ENCODE measurements at places on chromosomes 2 and 18.
A peak's percentile ranks its signal among the peaks of the same experiment; 100 is the strongest.

DNA sequence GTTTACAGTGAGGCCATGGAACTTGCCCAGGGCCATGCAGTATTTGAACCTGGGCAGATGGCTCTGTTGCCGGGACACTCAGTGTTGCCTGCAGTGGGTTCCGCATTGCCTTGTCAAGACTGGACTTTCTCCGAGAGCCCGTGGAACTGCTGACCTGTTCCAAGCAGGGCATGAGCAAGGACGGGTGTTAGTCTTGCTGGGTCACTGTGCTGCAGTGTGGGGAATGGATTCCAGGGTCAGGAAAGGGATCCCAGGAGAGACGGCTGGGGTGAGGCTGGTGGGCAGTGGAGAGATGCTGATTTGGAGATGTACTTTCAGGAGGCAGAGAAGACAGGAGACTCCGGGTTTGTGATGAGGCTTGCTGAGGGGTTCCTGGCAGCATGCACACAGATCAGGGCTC lies 348.7 kb upstream of the HS6ST1 start:
- DNase-seq: no peak

DNA sequence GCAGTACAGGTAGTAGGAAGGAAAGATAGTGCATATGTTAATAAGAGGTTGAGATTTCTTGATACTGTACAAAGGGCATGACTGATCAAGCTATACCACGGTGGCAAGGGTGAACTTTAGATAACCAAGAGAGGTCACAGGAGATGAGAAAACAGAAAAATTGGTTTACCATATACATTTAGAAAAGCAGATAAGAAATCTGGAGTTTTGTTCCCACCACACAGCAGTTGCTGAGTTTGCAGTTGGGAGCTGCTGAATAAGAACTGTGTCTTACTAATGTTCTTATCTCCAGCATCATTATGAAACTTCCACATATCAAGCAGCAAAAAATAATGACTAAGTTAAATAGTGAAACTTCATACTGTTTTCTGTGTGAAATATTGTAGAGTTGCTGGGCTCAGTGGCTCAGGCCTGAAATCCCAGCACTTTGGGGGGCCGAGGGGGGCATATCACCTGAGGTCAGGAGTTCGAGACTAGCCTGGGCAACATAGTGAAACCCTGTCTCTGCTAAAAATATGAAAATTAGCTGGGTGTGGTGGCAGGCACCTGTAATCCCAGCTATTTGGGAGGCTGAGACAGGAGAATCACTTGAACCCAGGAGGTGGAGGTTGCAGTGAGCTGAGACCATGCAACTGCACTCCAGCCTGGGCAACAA lies 12.0 kb upstream of the IMPACT start:
- no peak for DNase-seq

DNA sequence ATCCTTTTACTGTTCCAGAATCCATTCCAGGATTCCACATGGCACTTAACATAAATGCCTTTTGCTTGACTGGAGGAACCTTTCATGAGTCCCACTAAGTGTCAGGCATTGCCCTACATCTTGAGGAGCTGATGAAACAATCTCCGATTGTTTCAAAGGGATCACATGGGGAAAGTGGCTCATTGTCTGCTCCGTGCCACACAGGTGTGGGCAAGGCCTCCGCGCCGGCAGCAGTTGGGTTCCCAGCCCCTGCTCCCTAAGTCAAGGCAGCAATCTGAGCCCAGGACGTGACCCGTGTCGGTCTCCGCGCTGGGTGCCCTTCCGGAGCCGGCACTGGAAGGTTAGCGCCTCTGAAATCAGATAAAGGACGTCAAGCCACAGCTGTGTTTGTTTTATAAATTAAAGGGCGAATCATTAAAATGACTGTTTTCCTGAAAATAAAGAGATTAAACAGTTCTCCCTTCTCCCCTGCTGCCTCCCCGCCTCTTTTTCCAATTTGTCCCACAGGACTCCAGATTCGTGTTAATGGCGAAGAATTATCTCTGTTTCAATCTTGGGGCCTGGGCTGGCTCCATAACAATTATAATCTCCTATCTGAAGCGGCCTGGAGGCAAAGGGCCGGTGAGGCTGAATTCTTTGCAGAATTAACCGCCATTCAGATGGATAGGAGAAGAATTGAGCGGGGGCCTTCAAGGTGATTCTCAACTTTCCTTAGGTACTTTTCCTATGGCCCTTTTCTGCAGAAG lies 84.3 kb upstream of the FZD7 start:
- DNase-seq: no peak

DNA sequence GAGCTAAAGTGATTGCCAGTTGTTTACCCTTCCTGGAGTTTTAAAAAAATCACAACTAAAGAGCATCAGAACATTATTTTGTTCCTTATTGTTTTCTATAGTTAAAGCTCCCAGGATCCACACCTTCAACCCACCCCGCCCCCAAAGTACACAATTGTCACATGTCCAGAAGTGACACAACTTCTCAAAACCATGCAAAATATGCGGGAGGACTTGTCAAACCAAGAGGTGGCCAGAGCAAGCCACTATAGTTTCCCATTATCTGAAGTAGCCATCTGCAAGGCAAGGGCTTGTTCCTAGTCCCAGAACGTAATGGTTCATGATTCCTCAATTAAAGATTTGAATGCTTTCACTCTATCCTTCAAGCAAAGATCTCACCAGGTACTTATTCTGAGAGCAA lies 9.9 kb upstream of the INO80C start:
- no peak for DNase-seq

DNA sequence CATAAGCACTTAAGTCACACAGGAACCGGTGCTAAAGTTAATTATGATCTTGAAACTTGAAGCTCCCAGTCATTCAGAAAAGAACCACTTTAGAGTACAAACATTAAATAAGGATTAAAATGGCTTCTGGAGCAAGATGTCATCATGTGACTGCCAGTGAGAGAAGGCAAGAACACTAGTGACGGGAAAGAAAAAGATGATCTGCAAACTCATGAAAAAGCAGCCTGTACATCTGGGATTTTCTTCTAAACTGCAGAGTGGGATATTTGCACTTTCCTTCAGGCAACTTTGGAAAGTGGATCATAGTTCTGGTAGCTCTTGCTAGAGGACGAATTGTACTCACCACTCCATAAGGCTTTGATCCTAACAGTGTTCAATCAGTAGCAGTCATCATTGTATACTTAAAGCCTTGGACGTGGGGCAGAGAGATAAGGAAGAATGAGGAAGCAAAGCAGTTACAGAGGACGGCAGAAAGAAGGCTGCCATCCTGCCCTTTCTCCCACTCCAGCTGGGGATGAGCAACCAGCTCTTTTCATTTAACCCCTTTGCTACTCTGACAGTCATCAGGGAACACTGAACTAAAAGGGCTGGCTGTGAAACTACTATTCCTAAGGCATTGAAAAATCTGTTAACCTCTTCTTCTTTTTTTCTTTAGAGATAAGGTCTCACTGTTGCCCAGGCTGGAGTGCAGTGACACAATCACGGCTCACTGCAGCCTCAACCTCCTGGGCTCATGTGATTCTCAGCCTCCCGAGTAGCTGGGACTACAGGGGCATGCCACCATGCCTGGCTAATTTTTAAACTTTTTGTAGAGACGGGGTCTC lies 18.1 kb downstream of the ABHD3 start:
- DNase-seq: no peak

DNA sequence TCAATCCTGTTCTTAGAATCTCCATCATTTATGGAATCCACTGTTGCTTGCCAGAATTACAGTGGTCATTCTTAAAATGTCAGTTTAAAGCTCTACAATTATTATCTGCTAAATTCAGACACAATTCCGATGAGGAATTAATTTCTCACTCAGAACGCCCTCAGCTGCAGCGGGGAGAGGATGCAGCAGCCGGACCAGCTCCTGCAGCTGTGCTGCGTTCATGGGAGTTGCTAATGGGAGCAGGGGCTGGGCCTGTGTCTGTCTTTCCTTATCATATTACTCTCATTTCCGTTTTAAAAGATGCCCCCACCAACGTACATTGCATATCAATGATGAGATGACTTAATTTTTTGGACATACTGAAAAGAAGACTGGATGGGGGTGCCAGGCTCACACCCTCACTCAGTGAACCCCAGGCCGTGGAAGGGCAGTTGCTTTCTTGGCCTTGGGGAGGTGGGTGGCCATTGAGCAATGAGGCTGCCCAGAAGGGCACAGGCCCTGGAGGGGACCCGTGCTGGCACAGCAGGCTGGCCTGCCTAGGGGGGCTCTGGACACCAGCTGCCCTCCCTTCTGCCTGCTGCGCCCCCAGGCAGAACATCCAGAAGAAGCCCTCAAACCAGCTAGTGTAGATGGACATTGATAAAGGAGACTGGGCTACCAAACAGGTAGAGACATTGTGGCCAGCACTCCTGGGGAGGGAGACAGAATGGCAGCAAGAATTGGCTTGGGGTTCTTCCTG lies 503.6 kb upstream of the MYT1L start:
- no peak for DNase-seq

DNA sequence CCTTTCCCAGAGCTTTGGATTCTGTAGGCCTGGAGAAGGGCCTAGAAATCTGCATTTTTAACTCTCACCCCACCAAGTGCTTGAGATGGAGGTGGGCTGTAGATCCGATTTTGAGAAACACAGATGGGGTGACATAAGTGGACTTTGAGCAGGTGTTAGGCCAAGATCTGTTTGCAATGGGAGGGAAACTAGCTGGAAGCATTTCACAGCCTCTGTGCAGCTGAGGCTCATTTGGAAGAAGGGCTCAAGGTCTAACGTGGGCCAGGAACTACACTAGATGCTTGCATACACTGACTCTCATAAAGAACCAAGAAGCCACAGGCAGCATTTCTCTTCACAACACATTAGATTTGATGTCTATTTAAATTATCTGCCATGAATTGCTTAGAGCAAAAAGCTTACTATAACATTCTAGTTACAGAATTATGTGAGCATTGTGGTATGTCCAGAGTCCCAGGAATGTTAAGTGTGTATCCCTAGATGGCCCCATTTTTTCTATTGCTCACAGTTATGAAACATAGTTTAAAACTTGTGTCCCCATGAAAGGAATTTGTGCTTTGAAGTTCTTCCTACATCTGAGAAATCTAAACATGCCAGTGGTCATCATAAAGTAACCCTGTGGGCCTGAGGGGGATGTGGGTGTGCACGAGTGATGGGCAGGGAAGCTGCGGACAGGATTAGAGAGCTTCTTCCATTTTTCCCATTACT lies 77.2 kb downstream of the CD28 start:
- DNase-seq: no peak

DNA sequence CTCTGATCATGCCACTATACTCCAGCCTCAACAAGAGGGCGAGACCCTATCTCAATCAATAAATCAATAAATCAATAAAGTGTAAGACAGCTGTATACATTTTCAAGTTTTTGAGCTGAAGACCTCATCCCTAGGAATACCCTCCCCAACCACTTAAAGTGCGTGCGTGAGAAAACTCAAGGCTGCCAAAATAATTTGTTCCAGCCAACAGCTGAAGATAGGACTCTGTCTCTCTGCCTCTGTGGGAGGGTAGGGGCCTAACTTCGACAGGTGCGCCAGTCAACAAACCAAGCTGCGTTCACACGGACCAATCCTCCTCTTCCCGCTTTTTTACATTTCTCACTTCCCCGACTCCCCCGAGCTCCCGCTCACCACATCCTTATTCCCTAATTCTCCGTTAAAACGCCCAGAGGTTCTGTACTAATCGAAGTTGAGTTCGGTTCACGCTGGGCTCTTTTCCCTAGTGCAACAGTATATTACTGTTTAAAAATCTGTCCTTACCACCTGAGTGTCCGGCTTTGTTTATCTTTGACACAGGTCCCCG lies 618 bp downstream of the POLR2D start:
- DNase-seq: no peak

DNA sequence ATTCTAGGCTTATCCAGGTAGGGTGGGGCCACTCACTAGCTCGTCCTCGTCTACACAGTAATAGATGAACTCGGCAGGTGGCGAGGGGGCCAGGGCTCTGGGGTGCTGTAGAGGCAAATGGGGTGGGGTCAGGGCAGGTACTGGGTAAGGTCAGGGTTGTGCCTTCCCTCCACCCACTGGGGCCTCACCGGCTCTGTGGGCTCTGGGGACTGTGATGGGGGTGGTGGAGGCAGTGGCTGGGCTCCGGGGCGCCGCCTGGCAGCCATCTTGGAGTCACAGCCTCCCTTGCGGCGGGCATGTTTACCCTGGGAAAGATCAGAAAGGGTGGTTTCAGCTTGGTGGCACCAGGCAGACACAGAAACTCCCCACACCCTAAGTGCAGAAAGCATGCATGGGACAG lies 6.4 kb downstream of the MBD1 start:
- no peak for DNase-seq

- no peak for DNase-seq
Measured at GRCh38 chr2:144131042-144131441, 388.9 kb downstream of the ZEB2 start.

GRCh38 chr2:204437815-204438756 lies 107.2 kb upstream of the PARD3B start:
- no peak for DNase-seq

GRCh38 chr2:218022851-218023530 lies 20.2 kb upstream of the TNS1 start:
- DNase-seq: peak; percentile 4

DNA sequence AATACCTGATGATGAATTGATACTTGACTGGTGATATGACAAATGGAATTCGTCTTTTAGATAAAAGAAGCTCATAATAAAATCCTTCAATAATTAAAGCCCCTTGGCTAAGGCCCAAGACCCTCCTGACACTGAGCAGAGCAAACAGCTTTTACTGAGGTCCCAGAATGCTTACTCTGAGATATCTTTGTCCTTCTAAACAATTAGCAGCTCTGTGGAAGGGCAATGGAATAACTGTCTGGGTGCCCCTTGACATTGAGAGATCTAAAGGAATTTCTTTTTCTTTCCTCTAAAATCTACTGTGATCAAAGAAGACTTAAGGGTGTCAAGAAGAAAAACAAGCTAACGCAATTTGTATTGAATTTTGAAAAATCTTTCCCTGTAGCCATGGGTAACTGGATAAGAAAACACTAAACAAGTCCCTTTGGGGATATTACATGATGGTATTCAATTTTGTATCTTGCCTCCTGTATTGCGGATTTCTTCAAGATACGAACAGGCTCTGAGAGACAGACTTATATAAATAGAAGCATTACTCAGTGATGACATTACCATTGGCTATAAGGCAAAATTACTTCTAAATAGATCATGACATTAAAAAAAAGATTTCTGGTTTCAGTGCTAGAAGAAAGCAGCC lies 128.8 kb downstream of the MREG start:
- no peak for DNase-seq

DNA sequence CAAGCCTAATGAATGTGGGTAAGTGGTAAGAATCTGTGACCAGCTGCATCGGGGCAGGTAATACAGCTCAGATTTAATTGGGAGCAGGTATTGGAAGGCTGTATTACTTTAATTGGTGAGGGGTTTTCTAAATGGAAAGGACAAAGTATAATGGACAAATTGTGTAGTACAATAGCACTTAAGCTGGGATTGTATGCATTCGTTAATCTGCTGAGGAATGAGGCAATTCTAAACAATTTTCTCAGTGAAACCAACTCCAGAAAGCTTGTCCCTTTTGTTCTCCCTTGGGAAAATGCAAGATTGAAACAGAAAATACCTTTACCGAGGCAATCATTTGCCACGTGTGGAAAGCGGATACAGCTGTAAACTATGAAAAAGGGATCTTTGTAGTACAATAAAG lies 801.6 kb upstream of the POU3F3 start:
- no peak for DNase-seq

All from tibial nerve (tissue), 4 donors.